ENCODE measurements at places on chromosomes 12 and 14.

- no peak for DNase-seq
These were observed 452.2 kb upstream of the RPL10L start for GRCh38 chr14:47103771-47104170.

- DNase-seq = peak; percentile 26
These were observed 1.6 kb downstream of the SETD1B start for GRCh38 chr12:121805171-121806008.

GRCh38 chr12:72276181-72276805, 4.1 kb downstream of the TRHDE start:
- DNase-seq = no peak

DNA sequence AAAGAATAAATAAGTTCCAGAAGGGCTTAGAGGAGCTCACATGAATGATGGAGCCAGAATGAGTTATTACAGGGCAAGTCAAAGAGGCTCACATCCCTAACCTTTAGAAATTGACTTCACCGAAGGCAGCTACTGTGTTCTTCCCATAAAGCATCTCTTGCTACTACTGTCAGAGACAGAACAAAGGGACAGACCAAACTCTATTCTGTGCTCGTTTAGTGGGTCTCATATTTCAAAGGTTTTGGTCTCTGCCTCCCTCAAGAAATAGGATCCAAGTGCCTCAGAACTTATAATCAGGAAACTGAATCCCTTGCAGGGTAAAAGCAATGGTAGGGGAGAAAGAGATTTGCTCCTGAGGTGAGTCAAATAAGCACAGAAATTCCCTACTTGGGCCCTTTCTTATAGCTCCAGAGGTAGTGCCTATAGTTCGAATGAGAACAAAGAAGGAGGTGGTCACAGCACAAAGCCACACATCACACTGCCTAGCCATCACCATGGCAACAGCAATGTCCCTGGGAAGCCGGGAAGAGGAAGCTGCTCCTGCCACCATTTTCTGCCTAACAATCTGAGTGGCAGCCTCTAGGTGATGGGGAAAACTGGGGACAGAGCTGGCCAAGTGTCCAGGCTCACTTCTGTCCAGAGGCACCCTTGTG, 294.9 kb downstream of the FOXN3 start:
- DNase-seq = no peak

DNA sequence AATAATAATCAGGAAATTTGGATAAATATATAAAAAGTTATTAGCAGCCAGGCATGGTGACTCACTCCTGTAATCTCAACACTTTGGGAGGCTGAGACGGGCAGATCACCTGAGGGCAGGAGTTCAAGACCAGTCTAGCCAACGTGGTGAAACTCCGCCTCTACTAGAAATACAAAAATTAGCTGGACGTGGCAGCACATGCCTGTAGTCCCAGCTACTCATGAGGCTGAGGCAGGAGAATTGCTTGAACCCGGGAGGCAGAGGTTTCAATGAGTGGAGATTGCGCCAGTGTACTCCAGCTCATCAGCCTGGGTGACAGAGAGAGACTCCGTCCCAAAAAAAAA, 64.5 kb downstream of the SYT1 start:
- no peak for DNase-seq

DNA sequence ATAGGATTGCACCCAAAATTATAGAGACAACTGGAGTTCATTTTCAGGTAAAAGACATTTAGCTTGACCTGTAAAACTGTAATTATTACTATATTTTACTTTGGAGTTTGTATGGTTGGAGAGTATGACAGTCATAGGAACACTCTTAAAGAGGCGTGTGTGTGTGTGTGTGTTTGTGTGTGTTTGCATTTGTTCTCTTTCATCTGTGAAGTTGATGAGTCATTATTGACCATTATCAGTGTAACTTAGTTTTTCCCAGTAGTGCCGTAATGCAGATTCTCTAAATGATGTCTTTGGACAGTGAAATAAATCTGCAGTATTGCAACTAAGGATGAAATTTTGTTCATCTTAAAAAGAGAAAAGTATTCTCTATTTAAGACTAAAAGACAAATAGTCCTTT, 13.0 kb downstream of the WASHC4 start:
- no peak for DNase-seq

DNA sequence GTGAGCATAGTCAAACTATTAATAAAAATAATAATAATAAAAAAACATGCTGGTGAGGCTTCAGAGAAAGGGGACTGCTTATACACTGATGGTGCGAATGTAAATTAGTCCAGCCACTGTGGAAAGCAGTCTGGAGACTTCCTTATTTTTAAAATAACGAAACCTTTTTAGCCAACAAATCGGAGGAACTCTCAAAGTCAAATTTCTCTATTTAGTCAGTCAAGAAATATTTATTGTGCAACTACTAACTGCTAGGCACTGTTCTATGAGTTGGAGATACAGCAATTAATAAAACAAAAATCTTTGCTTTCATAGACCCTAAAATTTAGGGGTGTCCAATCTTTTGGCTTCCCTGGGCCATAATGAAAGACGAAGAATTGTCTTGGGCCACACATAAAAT, 10.8 kb downstream of the TAOK3 start:
- no peak for DNase-seq

- no peak for DNase-seq
These were observed 74.5 kb upstream of the DNM1L start for GRCh38 chr12:32604565-32604964.
